ENCODE measurements at places on chromosomes 16 and 17.

GRCh38 chr16:47204736-47205504 is 61.2 kb upstream of the NETO2 start:
- DNase-seq = no peak

DNA sequence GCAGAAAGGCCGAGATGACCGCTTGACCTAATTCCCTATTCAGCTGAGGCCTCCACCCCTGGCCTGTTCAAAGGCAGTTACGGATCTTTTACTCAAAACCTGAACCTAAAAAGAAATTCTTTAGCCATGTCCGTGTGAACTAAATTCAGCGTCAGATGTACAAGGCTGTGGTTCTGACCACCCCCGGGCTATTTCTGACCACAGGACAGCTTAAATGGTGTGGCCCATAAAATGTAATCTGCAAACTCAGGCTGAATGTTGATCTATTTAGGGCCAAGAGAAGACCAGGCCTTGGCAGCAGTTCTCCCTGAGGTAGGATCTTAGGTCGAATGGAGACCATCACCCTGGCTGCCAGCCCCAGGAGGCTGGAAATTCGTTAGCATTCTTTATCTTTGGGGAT is 485.5 kb downstream of the WWOX start:
- no peak for DNase-seq

GRCh38 chr17:72510351-72511016 is 389.7 kb downstream of the SOX9 start:
- DNase-seq = no peak

- no peak for DNase-seq
Measured at GRCh38 chr17:21008160-21008915, 34.5 kb downstream of the USP22 start.

DNA sequence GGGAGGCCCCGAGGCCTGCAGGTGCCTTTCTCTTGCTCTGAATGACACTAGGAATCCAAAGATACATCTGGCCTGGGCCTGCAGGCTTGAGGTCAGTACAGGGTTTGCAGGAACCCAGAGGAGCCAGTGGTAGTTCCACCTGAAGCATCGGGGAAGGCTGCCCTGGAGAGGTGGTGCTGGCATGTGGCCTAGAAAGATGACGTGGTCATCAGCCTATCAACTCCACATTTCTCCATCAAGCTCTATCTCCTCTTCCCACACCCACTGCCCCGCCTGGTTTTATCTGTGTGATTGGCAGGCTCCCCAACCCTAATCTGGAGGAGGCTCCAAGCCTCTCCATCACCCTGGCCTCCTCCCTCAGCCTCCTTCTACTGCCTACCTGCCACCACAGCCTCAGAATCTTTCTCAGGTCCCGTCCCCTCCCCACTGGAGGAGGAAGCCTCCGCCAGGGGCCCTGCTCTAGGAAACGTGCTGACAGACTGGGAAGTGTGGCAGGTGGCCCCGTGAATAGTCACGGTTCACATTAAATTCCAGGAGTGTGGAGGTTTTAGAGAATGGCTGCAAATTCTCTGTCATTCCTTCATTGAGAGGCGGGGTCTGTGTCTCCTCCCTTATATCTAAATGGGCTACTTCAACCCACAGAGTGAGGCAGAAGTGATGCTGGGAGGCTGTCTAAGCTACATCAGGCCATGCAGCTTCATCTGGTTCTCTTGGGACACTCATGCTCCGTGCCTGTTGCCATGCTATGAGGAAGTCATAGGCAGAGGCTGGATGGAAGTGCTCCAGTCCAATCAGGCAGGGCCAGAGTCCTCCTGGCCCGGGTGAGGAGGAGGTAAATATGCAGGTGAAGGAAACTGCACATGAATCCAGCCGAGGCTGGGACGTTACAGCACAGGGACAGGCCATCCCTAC is 11.4 kb upstream of the MAP2K3 start:
- DNase-seq = no peak

DNA sequence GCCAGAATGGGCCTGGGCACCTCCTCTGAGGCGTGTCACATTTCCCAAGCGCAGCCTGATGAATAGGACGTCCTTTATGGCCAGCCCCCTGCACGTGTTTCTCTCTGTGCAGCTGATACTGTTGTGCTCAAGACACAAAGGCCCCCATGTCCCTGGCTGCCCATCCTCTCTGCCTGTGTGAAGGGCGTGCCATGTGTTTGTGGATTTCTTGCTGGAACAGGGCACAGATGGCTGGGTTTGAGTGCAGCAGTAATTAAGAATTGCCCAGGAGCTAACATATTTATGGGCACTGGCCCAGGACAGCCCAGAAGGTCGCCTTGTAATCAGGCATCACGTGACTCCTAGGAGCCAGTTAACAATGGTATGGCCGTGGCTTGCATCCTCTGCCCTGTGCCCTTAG is 181.1 kb downstream of the CCDC182 start:
- DNase-seq = no peak

- DNase-seq = no peak
Measured at GRCh38 chr17:16938496-16939207, 33.3 kb downstream of the TNFRSF13B start.

GRCh38 chr16:89409161-89409711 is 81.1 kb downstream of the ANKRD11 start:
- DNase-seq = peak; percentile 42

DNA sequence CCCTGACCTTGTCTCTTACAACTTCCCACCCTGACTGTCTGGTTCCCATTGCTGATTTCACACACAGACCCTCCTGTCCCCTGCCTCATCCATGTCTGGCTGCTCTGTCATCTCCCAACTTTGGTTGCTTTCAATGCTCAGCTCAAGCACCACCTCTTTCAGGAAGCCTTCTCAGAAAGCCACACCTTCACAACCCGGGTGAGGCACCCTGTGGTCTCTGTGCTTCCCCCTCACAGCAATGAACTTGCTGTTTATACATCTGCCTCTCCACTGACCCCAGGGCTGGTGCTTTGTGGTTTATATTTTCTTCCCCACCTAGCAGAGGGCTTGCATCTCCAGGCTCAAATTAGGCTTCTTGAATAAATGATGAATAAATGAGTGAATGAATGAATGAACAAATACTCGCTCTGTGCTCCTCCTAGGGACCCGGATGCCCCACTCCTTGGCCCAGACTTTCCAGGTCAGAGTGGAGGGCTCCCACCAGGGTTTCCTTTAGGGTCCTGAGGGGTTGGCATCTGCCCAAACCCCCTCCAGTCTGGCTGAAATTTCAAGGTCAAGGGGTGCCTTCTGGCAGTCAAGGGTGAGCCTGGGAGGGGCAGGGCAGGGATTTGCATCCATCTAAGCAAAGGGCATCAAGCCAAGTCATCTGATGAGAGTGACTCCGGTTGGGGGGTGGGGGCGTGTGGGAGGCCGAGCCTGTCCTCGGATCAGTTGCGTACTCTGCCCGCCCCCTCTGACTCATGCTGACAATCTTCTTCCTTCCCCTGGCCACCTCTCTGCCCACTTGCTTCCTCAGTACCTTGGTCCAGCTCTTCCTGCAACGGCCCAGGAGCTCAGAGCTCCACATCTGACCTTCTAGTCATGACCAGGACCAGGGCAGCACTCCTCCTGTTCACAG is at the start of gene ITGAX:
Gene ITGAX, plus strand, starts transcription at position 783 of the 898 bp plus-strand sequence. Its CDS starts 79 bp downstream, at position 862.
- DNase-seq = peak; percentile 80

DNA sequence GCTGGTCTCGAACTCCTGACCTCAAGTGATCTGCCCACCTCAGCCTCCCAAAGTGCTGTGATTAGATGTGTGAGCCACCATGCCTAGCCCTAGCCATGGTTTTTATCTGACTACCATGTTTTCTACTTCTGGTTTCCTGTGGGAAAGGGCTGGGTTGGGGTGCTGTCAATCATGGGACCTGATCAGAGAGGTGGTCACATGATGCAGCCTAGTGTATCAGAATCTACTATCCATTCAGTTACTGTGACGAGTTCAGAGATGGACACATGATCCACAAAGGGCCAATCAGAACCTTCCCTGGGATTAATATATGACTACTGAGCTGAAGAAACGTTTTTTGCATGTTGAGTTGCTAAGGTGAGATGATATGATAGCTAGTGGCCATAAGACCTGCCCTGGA is 59.1 kb downstream of the ABCC6 start:
- no peak for DNase-seq

DNA sequence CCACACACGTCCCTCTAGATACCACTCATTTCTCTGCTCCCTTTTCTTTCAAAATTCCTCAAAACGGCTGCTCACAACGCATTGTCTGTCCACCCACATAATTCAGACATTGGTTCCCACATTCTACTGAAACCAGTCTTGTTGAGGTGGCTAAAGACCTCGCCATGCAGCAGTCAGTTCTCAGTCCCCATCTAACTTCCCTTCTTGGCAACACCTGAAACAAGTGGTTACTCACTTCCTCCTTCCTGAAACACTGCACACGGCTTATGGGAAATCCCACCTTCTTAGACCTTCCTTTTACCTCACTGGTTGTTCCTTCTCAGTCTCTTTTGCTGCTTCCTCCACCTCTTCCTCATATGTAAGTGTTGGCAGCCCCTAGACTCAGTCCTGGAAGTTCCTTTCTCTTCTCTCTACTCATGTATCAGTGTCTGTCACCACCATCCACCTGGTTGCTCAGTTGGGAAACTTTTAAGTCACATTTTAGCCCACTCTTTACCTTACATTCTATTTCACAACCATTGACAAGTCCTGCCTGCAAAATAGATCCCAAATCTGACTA is 277.1 kb downstream of the CEP112 start:
- DNase-seq = no peak

- no peak for DNase-seq
Measured at GRCh38 chr16:67311607-67312488, 14.7 kb downstream of the KCTD19 start.

GRCh38 chr17:72005332-72006163 is 115.3 kb upstream of the SOX9 start:
- DNase-seq = no peak

GRCh38 chr17:21098934-21099689 is 27.7 kb upstream of the DHRS7B start:
- DNase-seq = peak; percentile 65

DNA sequence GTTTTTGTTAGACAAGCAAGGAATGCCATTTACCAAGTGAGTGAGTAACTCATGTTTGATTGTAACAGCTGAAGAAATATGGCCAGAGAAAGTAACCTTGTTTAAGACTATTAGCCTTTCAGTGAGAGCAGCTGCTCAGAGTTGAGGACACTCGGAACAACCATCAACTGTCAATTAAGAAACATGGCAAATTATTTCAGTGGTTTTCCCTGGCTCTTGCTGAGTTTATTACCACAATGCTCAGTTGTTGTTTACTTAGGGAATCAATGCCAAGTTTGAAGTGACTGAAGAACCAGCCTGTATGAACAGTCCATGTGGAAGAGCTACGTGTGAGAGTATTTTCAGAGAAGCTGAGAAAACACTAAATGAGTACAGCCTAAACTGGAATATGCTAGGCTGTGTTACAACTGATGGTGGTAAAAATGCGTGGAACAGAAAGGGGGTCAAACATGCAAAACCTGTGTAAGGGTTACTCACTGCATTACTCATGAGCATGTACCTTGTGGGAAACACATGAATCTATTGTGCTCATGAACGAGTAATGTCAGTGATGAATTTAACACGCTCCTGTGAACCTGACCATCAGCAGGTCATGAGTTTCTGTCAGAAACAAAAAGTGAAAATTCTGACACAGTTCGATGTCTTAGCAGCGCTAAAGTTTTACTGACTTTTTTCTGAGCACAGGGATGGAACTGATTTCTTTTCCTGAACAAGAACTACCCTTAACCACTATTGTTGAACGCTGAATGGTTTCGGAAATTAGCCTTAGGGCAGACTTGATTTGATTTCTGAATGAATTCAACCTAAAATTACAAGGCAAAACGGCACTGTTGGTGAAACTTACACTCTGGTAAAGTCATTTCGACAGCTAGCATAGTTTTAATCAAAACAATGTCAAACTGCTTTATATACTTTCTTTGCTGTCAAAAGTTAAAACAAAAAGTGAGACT is 33.5 kb downstream of the GNA13 start:
- DNase-seq = no peak

GRCh38 chr17:15342460-15342859 is 1.1 kb upstream of the TEKT3 start:
- DNase-seq = no peak

- no peak for DNase-seq
Measured at GRCh38 chr17:67376415-67376736, 705 bp upstream of the PITPNC1 start.

DNA sequence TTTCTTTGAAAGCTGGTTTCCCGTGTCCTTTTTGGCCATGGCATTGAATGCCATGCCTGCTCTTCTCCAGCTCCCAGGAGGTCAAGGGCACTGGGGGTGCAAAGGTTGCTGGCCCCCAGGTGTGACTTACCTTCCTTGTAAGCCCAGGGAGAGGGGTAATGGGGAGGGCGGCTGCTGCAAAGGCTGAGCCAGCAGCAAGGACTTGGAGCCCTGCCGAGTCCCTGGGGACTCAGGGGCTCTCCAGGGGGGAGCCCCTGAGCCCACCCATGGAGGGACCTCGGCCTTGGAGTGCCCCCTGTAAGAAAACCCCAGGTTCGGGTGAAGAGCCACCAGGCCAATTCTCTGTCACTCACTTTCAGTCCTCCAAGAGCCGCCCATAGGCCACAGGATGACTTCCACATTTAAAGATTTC is 5.9 kb upstream of the CCL22 start:
- DNase-seq = no peak

- no peak for DNase-seq
Measured at GRCh38 chr17:77143306-77143705, 2.5 kb downstream of the SEC14L1 start.

DNA sequence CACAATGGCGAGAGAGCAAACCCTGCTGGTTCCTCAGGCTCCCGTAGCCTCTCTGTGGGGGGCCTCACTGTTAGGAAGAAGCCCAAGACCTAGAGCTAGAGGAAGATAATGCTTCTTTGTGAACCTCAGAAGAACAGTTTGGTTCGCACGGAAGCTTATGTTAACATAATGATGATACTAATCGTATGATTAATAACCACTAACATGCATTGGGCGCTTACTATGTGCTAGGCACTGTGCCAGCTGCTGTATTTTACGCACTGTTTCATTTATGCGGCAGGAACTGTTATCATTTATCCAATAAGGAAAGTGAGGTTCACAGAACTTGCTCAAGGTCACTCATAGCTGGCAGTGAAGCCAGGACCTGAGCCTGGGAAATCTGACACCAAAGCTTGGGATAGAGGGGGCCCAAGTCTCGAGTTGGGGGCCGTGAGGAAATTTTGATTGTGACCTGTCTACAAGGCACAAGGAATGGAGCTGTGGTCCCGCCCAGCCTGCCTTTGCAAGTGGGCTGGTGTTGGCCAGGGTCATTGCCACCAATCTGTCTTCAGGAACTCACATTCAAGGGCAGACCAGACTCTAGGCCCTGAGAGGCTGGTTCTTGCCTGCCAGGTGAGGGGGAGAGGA is 6.8 kb downstream of the PRCD start:
- DNase-seq = no peak

Data from mucosa of descending colon (tissue), 3 donors.